Activated CD8-positive, alpha-beta memory T cell treated with anti-CD3 and anti-CD28 coated beads for 4 hours (primary cell): ENCODE measurements at places on chromosomes 13 and 19.

- DNase-seq, result no peak
Measured at GRCh38 chr19:18606281-18607225, at the start of gene CRLF1. Gene CRLF1, minus strand, starts transcription at chr19:18606799. Its CDS starts 143 bp downstream, at chr19:18606656.

GRCh38 chr19:43527860-43528622 is 1.0 kb upstream of the ETHE1 start:
- DNase-seq, result no peak

- no peak for DNase-seq
Measured at GRCh38 chr19:58056261-58056660, 2.8 kb upstream of the ZNF135 start.

GRCh38 chr13:53782488-53782961 is 753.9 kb downstream of the OLFM4 start:
- no peak for DNase-seq

DNA sequence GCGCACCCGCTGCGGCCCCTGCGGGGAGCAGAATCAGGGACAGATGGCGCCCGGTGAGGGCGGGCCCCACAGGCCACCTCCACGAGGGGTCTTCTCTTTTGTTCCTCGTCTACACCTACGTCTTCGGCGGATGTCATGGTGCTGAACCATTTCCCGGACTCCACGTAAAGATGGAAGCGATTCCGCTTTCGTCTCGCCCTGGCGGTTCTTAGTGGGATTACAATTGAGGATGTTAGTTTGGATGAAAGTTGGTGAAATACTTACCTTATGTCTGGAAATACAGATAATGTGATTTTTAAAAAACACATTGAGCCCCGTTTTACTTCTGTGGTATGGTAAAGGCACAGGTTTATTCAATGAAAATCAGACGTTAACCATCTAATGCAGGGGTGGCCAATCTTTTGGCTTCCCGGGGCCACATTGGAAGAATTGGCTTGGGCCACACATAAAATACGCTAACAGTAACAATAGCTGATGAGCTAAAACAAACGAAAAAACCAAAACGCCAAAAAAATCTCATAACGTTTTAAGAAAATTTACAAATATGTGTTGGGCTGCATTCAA is 1.4 kb upstream of the ZMYM5 start:
- DNase-seq, result peak; percentile 55

GRCh38 chr19:33953023-33953422 is 156.4 kb downstream of the KCTD15 start:
- no peak for DNase-seq

GRCh38 chr19:15475169-15475568 is 4.1 kb downstream of the PGLYRP2 start:
- no peak for DNase-seq

DNA sequence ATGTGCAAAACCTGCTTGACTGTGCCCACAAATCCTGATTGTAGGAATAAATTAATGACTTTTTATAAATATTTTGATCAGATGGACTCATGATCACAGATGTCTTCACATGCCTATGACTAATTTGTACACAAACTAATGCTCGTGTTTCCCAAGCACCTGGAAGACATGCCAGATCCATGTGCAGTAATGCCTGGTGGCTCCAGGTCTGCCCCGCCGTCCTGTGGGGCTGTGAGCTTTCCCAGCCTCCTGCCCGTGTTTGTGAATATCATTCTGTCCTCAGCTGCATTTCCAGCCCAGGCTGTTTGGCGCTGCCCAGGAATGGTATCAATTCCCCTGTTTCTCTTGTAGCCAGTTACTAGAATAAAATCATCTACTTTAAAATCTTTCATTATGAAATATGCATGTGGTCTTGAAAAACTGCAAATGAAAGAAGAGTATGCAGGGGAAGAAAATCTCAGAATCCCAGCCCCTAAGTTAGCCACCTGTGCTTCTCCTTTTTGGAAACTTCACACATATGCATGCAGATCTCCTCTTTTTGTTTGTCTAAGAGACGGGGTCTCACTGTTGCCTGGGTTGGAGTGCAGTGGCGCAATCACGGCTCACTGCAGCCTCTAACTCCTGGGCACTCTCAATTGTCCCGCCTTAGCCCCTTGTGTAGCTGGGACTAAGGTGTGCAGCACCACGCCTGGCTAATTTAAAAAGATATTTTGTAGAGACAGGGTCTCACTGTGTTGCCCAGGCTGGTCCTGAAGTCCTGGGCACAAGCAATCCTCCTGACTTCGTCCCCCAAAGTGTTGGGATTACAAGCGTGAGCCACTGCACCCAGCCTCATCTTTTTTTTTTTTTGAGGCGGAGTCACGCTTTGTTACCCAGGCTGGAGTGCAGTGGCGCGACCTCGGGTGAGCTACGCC is 6.2 kb downstream of the RPL28 start:
- no peak for DNase-seq

GRCh38 chr19:48135411-48135810 is 24.8 kb upstream of the PLA2G4C start:
- no peak for DNase-seq

- DNase-seq, result no peak
Measured at GRCh38 chr13:50334944-50335343, 319.7 kb downstream of the KCNRG start.

DNA sequence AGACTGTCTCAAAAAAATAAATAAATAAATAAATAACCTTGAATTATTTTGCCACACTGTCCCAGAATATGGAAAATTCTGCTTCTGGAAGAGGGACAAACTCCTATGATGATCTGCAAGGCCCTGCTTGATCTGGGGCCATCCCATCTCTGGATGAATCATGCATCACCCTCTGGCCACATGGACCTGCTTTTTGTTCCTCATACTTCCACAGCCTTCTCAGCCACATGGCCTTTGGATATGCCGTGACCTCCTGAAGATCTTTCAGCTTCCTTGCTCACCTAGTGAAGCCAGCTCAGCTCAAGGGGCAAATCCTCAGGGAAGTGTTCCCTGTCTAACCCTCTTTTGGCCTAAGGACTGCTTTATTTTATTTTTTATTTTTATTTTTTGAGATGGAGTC is 10.3 kb downstream of the IER2 start:
- no peak for DNase-seq

GRCh38 chr13:34246511-34246910 is 428.6 kb downstream of the RFC3 start:
- no peak for DNase-seq
